ENCODE measurements at places on chromosomes 11 and 22.

GRCh38 chr22:44381761-44382115, 69.0 kb upstream of the SHISAL1 start:
- no peak for DNase-seq

- no peak for DNase-seq
These were observed 13.6 kb upstream of the XBP1 start for GRCh38 chr22:28813772-28814518.

- DNase-seq, result no peak
These were observed 30.1 kb upstream of the FADD start for GRCh38 chr11:70173018-70173417.

DNA sequence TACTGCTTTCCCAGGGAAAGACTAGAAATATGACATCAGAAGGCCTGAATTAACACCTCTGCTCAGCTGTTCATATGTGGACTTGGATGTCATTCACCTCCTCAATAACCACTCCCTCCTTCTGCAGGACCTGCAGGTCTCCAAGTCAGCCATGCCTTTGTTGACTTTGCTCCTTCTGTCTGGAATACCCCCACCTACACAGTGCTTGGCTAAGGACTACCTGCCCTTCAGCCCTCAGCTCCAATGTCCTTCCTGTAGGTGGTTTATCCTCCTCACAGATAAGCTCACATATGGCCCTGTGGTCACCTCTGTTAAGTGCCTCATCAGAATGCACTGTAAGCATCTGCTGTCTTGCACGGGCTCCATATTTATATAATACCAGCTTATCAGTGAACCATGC, 26.4 kb upstream of the FAT3 start:
- no peak for DNase-seq

DNA sequence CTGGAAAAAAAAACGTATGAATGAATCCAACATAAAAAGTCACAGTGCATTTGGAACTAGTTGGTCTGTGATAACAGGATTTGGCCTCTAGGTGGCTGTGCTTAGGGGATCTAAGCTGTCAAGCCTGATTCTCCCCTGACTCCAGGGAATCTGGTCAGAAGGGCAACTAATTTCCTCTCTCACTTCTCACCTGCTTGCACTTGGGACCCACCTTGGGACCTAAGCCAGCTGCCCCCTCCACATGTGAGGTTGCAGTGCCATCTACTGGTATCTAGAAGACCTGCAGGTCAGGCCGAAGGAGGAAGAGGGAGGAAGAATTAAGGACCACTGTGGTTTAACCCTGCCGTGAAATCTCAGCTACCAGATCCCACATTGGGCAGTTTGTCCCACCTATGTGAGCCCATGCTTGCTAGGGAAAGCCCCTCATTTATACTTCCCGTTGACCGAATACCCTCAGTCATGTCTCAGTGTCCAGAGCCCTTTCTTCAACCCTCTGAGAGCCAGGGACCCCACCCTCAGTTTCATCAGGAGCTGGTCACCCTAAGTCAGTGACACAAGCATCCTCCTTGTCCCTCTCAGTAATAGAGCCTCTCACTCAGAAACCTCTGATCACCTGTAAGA, 33.2 kb upstream of the CAVIN3 start:
- peak; percentile 65 for DNase-seq

DNA sequence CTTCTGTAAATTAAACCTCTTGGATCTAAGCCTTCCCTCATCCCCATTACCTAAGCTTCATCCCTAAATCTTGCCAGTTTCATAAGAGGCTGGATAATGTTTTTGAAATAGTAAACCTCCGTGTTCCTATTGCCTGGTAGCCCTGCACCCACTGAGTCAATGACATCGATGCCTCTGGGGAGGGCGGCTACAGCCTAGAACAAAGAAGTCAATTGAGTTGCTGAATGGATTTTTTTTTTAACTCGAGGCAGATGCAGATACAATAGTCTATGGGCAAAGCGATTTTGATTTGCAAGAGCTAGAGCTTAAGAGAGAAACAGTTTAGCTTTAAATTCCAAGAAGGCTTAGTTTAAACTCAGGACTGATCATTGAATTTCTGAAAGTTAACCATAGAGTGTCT, 121.3 kb downstream of the NECTIN1 start:
- DNase-seq, result no peak

DNA sequence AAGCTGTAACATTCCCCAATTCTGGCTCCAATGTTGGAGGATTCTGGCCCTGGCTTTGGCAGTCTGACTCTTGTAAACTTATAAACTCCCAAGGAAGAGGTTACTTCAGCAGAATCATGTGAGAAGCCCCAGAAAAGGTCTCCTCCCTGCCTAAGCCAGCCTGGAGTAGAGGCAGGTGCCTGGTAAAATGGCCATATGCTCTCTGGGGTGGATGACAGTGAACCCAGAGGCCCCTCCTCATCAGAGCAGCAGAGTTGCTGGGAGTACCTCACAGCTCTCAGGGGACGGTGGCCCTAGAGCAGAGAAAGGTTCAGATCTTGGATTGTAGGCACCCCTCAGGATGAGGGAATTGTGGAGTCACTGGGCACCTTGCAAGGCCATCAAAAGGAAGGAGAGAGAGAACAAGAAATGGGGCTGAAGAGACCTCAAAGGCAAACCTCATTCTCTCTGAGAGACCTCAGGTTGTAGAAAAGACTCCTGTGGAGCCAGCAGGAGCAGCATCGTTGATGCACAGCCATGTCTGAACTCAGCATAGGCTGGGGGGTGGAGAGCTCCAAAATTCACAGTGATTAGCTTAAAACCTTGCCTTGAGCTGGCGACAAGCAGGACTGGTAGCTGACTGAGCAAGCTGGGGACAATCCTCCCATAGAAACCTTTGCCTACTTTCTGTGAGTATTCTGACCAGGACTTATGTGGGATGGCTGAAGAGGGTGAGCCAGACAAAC, 4.9 kb upstream of the P2RY6 start:
- DNase-seq, result no peak

- peak; percentile 34 for DNase-seq
These were observed 673 bp upstream of the MYO7A start for GRCh38 chr11:77127235-77127911.
